Glomerular endothelial cell (primary cell): ENCODE measurements at places on chromosomes 3 and 15.

GRCh38 chr3:169052465-169053302 lies 610.8 kb downstream of the MECOM start:
- DNase-seq, result no peak

- no peak for DNase-seq
These were observed 15.9 kb upstream of the MITF start for GRCh38 chr3:69723389-69723788.

DNA sequence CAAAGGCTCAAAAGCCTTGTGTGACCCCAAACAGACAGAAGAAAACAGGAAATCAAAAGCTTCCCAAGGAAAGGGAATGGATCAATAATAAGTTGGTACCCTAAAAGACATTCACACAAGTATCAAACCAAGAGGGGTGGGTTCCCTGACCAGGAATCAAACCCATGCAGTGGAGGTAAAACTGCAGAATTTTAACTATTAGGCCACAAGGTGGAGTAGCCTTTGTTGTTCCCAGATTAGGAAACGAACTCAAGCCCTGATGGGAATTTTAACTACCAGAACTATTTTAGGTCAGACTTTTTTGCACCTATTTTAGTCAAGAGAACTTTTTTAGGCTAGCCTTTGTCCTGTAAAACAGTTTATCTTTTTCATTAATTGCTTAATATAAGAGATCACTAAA lies 31.4 kb downstream of the SETMAR start:
- no peak for DNase-seq

DNA sequence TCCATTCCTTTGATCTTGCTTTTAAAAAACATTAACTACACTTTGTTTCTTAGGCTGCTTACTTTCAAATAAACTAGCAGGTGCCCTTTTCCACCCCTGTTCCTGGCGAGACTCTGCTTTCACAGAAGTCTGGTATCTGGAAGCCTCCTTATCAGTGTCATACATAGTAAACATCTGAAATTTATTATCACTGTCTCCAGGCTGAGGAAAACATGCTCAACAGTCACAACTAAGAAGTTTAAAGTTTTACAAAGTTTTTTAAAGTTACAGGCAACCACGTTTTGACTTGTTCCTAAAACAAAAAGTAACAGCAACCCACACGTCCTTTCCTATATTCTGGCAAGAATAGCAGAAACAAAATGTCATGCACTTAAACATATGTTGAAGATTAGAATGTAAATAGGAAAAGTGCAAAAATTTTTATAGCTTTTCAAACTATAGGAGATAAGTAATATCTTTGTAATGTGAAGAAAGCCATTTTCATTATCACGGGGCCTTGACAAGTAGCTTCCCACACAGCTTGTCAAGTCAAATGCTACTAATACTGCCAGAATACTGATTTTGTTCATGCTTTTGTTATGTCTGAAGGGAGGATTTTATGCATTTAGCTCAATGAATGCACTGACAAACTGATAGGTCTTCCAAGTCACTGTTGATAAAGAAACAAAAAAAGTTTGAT lies 275.2 kb upstream of the KCNMB2 start:
- no peak for DNase-seq

GRCh38 chr3:158434412-158435038 lies 136.5 kb upstream of the MLF1 start:
- DNase-seq, result peak; percentile 55

- no peak for DNase-seq
These were observed 8.4 kb downstream of the SNX4 start for GRCh38 chr3:125511420-125512118.

DNA sequence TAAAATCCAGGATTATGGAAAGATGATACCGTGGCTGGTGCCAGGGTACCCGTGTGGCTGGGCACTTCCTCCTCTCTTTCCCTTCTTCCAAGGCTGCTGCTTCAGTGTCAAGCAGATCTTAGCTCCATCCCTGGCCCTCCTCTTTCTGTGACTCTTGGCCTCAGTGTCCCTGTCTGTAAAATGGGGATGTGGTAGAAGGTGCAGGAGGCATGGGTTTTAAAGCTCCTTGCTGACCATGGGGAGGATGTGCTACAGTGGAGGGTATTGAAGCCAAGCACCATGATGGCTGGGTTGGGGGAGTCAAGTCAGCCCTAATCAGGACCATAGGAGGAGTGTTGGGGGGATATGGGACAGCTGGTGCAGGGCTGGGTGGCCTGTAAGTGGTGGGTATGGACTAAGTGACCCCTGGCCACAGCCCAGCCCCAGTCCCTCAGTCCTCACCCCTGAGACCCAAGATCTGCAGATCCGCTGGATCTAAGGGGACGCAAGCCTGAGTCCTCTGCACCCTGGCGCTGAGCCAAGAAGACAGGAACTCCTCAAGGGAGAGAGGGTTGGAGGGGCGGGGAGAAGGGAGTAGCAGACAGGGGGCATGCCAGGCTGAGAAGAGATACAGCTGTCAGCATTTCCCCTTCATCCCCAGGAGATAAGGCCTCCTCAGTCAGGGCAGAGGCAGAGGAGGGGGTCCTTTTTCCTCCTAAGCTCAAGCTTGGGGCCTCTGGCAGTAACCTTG lies 12.0 kb downstream of the PTH1R start:
- no peak for DNase-seq

- DNase-seq, result no peak
These were observed 46.6 kb downstream of the DPP8 start for GRCh38 chr15:65470866-65471265.

DNA sequence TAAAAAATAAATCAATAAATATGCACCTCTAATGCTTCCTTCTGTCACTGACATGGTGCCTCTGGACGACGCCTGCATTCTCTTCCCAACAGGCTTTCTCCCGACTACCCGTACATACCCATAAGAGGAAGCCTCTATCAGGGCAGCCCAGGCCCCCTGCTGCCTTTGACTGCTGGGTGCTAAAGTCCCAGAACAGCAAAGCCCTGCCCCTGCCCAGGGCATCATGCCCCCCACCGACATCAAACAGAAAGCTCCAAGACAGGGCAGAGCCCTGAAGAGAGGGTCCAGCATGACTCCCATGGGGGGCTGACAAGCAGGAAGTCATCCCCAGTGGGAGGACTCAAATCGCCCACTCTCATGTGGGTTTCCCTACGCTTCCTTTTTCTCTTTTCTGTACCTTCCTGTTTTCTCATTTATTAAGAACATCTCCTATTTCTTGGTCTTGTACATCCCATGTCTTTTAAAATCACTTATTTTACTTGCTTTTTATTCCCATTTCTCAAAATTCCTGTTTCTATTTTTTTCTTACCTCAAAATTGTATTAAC lies 23.4 kb downstream of the XPC start:
- no peak for DNase-seq

DNA sequence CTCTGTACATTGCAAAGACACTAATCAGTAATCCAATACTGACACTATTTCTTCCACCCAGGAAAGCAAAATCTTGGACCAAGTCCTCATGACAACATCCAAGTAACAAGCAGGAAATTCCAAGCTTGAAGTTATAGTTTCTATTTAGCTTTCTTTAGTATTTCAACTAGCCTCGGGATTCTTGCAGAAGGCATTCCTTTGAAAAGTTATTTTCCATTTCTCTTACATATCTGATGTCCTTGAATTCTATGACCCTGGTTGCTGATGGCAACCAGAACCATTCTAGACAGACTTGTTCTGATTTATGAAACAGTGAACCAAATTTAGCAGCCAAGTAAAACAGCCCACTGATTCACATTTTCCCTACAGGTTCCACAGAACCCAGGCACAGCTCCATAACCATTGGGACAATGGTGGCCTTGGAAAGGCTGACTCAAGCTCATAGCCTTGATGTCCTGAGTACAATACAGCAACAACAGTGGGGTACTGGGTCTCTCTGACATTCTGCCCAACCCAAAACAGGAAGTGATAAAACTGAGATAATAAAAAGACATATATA lies 26.5 kb downstream of the P3H2 start:
- DNase-seq, result no peak

DNA sequence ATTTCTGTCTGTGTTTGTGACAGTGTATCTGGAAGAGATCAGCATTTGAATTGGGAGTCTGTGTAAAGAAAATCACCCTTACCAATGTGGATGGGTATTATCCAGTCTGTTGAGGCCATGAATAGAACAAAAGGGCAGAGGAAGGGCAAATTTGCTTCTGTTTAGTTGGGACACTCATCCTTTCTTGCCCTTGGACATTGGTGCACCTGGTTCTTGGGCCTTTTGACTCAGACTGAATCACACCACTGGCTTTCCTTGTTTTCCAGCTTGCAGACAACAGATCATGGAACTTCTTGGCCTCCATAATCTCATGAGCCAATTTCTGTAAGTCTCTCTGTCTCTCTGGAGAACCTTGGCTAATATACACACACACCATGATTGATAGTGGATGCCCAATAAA lies 164.4 kb upstream of the SGO1 start:
- no peak for DNase-seq

- no peak for DNase-seq
These were observed 400.7 kb downstream of the ROBO1 start for GRCh38 chr3:79367066-79367465.

DNA sequence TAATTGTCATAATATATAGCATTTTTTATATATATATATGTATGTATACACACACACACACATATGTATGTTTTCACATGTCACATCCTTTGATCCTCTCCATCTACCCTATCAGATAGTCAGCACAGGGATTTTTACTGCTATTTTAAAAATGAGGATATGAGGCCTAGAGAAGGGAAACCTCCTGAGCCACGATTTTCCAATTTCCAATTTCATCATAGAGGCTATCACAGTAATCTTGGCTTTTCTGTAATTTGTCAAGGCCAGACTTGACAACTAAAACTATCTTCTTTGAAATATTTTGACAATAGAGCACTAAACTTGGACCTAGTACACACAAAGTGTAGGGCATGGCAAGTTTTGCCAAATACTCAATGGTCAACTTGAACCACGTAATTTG lies 42.5 kb downstream of the IL1RAP start:
- DNase-seq, result no peak

- DNase-seq, result no peak
These were observed 253.5 kb upstream of the CTDSPL start for GRCh38 chr3:37608061-37608702.

DNA sequence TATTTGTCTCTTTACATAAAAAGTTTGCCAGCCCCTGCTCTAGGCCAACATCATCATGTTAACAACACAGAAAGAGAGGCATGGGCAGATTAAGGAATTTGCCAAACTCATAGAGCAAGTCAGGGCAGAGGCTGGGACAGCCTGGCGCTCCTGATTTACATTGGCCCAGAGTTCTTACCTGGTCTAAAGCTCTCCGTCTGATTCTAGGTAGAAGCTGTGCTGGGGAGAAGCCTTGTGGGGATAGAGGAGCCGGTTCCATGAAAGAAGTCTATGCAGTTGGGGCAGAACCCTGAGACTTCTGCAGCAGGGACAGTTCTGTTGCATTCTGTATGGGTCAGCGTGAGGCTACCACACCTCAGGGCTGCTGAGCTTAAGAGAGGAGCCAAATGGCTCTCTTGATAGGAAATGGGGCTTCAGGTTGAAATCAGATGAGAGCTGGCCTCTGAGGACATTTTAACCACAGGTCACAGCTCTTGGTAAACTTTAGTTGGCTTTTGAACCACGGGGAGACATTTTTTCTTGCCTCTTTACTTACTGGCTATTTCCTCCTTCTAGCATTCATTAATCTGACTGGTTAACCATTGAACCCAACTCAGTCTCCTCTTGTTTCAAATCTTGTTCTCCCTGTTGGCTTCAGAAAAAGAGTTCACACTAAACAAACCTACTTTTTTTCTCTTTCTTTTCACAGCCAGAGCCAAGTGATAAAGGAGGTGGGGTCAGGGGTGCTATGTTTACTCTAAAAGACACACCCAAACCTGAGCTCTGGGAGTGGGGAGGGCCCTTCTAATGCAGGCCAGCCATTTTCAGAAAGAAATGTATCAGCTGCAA lies 250.7 kb downstream of the OPA1 start:
- DNase-seq, result no peak

DNA sequence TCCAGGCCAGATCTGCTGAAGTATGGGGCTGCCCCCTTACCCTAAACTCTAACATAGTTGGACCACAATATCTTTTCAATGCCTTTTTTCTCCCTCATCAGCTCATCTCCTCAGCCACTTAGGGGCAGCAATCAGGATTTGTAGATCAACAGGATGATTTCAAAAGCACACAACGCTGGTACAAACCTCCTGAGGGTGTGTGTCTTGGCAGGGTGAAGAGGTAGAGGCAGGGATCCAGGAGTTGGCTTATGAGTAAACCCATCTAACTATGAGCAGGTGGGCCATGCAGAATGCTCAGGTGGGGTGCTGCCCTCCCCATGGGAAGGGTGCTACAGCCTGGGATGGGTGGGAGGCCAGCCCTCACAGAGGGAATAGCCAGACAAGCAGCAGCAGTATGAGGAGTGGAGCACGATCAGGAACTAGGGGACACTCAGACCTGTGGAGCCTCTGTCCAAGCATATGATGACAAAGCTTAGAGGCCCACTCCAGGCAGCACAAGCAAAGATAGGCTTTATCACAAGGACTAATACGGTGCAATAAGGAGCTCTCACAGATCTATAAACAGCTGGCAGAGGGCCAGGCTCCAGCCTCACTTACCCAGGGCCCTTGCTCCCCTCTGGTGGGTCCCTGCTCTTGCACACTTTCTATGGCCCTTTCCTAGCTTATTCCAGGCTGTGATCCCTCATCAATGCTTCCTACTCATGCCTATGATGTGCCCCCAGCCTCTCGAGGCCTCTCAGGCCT lies 32.2 kb downstream of the IL20RB start:
- DNase-seq, result no peak

GRCh38 chr3:184443831-184444230 lies 64.0 kb downstream of the CHRD start:
- no peak for DNase-seq

DNA sequence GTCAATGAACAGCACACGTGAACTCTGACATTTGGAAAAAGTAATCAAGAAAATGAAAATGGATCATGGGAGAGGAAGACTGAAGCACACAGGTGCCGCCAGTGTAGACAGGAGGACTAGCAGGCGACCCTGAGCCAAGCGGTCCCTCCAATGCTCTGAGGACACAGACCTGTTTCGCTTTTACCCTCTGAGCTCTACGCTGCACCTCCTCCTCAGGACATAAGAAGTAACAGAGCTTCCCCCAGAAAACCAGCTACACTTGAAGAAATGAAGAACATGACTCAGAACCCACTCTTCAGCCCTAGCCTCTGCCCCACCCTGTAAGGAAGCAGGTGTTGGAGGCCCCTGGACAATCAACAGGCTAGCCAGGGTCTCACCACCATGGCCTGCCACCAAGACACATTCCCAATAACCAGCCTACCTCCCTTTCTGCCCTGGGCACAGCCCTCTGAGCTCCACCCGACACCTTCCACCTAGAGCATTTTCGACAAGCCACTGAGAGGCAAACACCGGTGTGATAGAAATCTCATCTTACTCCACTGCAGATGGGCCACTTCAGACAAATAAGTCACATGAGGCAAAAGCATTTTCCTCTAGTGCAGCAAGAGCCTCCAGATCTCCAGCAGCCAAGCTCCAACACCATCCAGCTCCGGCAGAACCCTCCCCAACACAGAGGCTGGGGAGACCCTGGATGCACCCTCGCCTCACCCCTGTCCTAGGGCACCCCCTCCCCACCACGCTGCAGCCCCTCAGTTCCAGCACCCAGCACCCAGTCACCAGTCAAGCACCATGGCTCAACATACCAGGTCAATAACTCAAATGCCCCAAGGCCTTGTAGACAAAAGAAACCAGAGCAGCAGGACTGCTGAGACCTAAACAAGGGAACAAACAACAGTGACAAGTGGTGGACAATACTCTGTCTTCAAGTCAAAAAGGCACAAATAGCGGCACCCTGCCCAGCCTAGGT lies 11.4 kb downstream of the FAM174B start:
- DNase-seq, result no peak
